ENCODE measurements at places on chromosomes 7 and 10.

DNA sequence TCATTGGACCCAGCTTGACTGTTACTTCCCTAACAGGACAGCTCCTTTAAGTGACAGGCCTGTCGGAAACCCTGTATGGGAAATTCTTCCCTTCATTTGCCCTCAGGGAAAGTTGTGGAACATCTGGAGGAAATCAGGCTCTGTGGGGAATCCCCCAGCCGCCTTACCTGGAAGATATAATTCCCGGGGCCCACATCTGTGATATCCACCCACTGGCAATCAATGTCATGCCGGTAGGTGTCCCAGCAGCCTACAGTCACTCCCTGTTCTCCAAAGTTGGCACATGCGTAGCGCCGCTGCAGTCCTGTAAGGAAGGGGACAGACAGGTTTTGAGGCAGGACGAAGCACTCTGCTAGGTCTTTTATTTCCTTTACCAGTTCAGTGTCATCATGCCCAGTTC is 16.6 kb downstream of the LOXL4 start:
- no peak for DNase-seq

DNA sequence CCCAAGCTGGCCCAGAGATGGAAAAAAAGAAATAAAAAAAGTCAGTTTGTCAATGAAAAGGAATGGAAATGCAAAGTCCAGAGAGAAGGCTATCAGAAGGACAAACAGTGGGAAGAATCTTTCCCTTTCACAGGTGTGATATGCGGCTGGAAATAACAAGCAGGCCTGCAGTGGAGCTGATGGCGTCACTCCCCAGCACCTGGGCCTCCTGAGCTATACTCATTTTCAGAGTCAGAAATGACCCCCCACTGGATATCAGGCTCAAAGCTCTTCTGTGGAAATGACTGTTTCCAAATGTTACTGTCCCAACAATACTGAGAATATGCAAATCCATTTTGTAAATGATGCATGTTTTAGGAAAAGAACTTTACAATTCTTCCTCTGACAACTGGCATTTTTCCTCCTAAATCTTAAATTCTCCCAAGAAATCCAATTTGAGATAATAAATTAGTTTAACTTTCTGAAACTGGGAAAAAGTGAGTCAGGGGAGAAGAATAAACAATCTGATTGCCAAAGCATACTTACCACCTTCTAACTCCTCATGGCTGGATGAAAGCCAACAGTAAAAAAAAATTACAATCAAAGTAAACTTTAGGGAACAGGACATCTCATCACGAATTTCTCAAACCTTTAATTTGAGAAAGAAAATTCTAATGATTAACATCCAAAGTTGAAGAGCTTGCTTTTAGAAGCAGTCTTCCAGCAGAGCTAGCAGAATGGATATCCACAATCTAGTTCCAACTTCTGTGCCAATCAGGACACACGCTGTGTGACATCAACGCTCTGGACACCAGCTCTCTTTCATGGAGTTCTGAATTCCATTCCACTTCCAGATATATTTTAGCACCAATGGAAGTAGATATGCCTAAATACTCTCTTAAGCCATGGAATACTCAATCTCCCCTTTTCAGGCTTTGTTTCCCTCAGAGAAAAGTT is 5.3 kb upstream of the CUZD1 start:
- no peak for DNase-seq

DNA sequence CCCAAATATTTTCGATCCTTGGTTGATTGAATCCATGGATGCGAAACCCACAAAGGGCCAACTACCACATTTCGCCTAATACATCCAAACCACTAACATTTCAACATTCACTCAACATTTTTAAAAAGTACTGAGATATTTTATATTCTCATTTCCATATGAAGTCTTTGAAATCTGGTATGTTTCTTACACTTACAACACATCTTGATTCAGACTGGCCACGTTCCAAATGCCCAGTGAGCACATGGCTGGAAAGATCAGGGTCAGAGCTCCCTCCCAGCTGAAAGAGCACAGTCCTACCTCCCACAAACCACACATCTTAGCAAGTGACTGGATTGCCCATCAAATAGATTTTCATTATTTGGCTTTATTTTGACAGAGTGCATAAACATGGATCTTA is 18.9 kb downstream of the NCAPG2 start:
- no peak for DNase-seq

- DNase-seq, result no peak
Measured at GRCh38 chr10:110498982-110499795, 1.5 kb downstream of the DUSP5 start.

GRCh38 chr7:17599733-17600339 is 301.4 kb downstream of the AHR start:
- no peak for DNase-seq

DNA sequence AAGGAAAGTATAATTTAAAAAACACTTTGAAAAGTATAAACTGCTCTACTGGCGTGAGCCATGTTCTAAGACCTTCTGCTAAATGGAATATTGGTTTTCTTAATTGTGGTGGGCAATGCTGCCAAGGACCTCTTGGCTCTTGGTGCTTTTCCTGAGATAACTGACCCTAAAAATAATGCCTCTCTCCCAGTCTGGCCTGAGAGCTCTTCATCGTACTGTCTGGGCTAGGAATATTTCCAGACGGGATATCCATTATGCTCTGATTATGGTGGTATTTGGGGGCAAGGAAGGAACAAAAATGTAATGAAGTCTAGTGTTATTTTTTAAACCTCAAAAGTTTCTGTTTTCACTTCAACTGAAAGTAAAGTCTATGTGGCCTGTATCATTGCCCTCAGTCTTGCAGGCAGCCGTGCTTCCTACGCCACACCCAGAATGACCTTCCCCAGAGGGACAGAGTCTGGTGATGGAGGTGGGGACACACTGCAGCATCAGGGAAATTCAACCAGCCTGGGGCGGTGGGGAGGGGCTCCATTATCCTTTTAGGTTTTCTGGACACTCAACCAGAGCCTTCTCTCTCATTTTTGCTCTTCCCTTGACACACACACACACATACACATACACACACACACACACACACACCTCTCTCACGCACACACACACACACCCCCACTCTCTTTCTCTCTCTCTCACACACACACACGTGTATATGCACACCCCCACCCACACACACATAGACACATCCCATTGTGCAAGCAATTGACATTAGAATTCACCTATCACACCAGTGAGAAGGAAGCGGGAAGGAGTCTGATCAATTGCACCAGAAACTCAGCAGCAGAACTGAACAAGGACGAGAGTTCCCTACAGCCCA is 99.6 kb downstream of the LRRC18 start:
- DNase-seq, result no peak
